Right lobe of liver (tissue), 6 donors: ENCODE measurements at places on chromosomes 3 and 15. TPM values are rescaled to one million over a fixed set of nuclear protein-coding genes. Genes with fewer than 3 reads are reported as not detected.

DNA sequence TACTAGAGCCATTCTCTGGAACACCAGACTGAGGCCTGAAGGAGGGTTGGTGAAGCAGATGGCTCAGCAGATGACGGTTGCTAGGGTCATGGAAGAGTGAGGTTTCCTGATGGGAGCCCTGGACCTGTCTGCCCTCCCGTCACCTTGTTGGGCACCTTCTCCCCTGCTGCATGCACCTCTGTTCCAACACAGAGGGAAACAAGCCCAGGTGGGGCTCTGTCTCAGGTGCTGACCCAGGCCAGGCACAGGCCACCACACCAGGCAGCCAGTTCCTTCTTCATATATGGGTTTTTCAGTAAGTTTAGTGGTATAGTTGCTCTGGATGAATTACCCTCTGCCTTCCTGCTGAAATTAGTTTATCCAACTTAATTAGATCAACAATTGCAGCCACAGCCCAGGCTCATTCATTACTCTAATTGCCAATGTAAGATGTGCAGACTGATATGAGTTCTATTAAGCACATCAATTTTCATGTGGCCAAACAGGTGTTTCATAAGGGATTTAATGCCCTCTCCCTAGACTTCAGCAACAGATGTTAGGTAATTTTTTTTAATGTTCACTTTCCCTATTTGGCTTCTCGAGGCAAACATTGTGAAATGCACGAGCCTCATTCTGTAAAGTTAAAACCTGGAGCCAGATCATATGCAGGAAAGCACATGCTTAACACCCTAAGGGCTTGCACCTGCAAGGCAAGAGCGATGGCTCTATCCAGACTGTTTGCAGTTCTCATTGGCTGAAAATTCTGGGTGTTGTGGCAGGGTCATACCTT lies 174.8 kb downstream of the CHDH start:
- no peaks in the 10 kb centered on the region for H3K27me3 ChIP-seq
- no peaks in the 10 kb centered on the region for H3K4me1 ChIP-seq
- DNase-seq, result no peak
- H3K4me3 ChIP-seq, result no peak overlapping the region
- H3K27ac ChIP-seq, result no peak overlapping the region

- no peak for DNase-seq
- H3K36me3 ChIP-seq, result no peaks in the 10 kb centered on the region
- H3K27me3 ChIP-seq, result no peaks in the 10 kb centered on the region
- H3K27ac ChIP-seq, result no peak overlapping the region
Observed at GRCh38 chr15:58302832-58303231, 129.0 kb upstream of the LIPC start.

DNA sequence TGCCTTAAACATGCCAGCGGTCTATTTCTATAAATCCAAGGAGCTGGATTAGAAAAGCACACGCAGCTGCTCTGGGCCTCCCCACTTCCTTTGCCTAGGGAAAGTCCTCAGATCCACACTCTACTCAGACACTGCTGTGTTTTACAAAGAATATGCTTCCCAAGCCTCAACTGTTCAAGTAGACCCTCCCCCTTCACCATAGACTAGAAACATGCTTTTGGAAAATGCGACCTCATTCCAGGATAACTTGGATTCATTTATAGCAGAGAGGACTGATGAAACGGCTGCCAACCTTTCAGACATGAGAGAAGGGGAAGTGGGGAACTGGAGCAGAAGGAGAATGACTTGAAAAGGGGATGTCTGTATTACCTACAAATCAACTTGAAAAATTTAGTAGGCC lies 64.0 kb downstream of the P3H2 start:
- H3K27me3 ChIP-seq, result no peaks in the 10 kb centered on the region
- H3K27ac ChIP-seq, result no peak overlapping the region
- H3K4me1 ChIP-seq, result no peaks in the 10 kb centered on the region
- no peak for DNase-seq
- no peaks in the 10 kb centered on the region for H3K36me3 ChIP-seq

DNA sequence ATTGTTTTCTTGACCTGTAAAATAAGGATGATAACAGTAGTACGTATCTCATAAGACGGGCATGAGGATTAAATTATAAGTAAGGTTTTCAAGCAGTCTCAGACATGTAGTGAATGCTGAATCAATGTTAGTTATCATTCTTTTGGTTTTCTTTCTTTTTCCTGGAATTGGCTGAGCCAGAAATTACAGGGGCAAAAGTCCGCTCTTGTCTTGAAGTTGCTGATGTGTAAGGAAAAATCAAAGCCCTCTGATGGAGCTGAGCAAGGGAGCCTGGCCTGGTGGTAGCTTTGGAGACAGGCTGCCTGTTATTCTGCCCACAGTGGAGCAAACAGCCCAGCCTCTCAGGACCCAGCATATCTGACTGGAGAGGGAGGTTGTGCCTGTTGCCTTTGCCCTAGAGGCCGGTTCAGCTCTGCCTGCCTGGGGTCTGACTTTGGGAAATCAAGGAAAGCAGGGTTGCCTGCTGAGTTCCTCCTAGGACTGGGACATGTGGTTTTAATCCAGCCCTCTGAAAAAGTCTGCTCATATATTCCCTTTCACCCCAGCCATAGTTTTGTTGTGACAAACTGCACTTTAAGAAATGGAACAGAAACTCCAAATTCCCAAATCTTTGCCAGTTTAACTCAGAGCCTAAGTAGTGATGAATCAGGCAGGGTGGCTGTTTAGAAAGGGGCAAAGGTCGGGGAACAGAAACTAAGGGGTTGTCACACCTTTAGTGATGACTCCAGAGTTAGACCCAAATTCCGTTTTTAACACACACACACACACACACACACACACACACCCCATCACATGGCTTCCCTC lies 40.1 kb downstream of the GASK1A start:
- no peak overlapping the region for H3K4me3 ChIP-seq
- no peak overlapping the region for H3K27ac ChIP-seq
- no peaks in the 10 kb centered on the region for H3K27me3 ChIP-seq

- no peak overlapping the region for H3K27ac ChIP-seq
- H3K27me3 ChIP-seq, result no peaks in the 10 kb centered on the region
- no peak overlapping the region for H3K4me3 ChIP-seq
Observed at GRCh38 chr15:87778358-87778757, 478.2 kb downstream of the NTRK3 start.

DNA sequence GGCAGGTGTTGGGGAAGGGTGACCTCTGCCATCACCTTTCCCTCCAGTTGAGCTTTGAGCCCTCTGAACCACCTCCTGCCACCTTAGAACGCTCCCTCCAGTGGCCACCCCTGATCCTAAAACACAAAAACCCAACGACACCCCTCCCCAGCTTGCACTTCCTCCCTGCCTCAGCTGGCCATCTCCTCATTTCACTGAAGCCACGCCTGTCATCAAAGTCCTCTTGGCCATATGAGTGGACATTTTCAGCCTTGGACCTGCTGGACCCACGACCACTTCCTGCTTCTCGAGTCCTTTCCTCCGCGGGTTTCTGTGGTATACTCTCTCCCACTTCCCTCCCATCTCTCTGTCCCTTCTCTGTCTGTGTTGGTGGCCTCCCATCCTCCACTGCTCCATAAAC lies 48.5 kb upstream of the NR2C2 start:
- H3K36me3 ChIP-seq, result no peaks in the 10 kb centered on the region
- no peaks in the 10 kb centered on the region for H3K4me1 ChIP-seq
- H3K4me3 ChIP-seq, result no peak overlapping the region
- DNase-seq, result no peak

Gene IQCF5
- total RNA-seq, result not detected

Gene PLA2G4F
- total RNA-seq, result not detected
